Left renal cortex interstitium (tissue), 4 donors: ENCODE measurements at places on chromosomes 6 and 20.

- no peak for DNase-seq
Measured at GRCh38 chr6:140644017-140644416, 1269.6 kb upstream of the CITED2 start.

DNA sequence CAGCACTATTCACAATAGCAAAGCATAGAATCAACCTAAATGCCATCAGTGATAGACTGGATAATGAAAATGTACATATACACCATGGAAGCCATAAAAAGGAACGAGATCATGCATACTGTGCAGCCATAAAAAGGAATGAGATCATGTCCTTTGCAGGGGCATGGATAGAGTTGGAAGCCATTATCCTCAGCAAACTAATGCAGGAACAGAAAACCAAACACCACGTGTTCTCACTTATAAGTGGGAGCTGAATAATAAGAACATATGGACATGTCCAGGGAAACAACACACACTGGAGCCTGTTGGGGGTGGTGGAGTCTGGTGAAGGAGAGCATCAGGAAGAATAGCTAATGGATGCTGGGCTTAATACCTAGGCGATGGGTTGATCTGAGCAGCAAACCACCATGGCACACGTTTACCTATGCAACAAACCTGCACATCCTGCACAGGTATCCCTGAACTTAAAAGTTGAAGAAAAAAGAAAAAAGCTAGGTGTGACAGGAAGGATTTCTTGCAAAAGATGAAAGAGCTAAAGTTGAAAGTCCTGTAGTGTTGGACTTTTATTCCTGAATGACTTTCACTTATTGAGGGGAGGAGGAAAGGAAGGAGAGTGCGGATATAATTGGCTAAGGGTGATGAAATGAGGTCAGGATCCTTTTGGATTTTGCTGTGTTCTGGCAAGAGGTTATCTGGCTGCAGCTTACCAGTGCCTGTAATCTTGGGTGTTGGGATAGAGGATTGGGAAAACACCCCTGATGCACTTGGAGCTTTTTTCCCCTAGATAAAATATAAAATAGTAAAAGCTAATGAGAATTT is 8.5 kb downstream of the TRMT11 start:
- DNase-seq, result no peak

DNA sequence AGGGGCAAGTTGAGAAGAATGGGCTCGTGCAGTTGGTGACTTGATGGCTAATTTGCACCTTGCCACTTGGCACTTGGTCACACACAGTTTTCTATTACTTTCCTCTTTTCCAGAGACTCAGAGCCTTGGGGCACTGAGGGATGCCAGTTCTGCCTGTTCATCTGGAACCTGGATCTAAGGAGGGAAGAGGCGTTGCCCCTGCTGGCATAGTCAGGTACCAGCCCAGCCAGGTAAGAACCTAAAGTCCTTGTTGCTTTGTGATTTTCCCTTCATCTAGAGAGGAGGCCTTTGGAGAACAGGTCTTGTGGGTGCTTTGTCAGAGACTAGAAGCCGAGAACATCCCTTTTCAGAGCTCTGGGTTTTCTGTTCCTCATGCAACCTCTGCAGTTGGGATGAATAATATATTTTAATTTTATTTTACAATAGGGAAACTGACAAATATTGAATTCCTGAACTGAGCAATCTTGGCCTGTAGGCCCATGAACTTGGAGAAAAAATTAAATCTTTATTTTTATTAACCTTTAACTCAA is 11.4 kb downstream of the SYTL3 start:
- DNase-seq, result no peak

- DNase-seq, result no peak
Measured at GRCh38 chr6:31531162-31531561, 2.4 kb downstream of the MCCD1 start.

GRCh38 chr6:125906158-125906998 is 50.2 kb upstream of the HINT3 start:
- DNase-seq, result no peak

GRCh38 chr6:164396071-164397047 is 913.0 kb downstream of the C6orf118 start:
- no peak for DNase-seq

DNA sequence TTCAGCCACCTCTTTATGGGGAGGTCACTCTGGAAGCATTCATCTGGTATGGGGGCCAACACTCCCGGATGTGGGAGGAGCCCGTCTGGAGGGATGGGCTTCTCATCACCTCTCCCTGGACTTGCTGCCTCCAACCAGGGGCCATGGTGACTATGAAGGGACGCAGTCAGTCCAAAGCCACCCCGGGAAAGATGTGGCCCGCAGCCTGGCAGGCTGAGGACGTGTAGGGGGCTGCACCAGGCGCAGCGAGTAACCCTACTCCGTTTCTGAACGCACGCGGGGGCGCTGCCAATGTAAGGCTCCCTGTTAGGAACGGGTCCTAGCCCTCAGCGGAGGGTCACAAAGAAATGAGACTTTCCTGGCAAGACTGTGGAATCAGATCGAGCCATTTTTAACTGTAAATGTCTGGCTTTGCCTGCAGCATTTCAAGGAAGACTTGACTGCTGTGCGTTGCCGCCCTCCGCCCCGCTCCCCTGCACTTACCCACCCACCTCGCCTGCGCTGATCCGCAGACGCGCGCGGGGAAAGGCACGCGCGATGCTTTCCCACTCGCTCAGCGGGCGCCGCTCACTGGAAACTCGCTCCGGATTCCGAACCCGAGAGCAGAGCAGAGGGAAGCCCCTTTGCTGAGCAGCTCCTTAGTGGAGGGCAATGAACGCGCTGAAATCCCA is 55.1 kb downstream of the IL20RA start:
- DNase-seq, result no peak

- DNase-seq, result no peak
Measured at GRCh38 chr20:2281563-2281962, 14.2 kb upstream of the TGM3 start.

- DNase-seq, result no peak
Measured at GRCh38 chr20:47243532-47244305, 112.8 kb downstream of the ZMYND8 start.

GRCh38 chr20:18662279-18663040 is 74.6 kb downstream of the DTD1 start:
- DNase-seq, result no peak

DNA sequence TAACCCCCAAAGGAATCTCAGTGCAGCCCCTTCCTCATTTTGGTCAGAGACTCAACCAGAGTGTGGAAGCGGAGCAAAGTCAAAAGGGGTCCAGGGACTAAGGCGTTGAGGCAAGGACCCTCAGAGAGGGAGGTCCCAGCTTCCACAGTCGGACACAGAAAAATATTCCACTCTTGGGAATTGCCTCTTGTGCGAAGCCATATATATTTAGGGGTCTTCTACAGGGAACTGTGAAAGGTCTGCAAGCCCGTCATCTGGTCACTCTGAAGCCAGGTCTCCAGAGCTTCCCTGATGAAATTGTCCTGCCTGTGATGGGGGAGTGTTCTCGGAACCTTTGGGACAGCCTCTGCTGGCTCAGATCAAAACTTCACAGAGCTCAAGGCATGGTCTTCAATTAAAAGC is 160.8 kb downstream of the TBXT start:
- no peak for DNase-seq

DNA sequence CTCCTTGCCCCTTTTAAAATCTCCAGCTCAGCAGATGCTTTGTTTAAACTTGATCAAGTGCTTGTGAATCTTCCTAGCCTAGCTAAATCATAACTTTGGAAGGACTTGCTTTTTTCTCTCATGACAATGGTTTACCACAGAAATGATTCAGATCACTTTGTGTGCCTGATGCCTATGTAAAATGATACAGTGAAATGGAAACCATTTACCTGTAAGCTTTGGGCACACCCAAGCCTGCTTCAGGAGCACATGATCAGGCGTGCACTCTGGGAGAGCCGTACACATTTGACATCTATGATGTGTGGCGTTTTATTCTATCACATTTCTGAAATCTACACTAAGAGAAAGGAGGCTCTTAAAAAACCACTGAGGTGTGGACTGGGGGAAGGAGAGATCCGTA is 41.1 kb downstream of the PTPN1 start:
- DNase-seq, result no peak

DNA sequence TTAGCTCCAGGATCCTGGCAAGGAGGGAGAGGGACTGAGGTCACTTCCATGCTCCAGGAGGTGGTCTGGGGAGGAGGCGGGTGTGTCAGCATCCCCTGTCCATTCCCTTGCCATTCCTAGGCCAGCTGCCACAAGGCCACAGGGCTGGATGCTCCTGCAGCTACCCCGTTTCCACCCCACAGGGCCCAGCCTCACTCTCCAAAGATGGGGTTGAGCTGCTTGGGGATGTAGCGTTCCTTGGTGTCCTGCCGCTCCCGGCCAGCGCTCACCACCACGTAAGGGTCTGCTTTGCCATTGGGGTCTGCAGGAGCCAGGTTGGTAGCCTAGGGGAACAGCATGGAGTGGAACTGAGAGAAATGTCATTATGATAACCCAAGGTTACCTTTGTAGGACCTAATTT is 23.0 kb downstream of the ERGIC3 start:
- no peak for DNase-seq

DNA sequence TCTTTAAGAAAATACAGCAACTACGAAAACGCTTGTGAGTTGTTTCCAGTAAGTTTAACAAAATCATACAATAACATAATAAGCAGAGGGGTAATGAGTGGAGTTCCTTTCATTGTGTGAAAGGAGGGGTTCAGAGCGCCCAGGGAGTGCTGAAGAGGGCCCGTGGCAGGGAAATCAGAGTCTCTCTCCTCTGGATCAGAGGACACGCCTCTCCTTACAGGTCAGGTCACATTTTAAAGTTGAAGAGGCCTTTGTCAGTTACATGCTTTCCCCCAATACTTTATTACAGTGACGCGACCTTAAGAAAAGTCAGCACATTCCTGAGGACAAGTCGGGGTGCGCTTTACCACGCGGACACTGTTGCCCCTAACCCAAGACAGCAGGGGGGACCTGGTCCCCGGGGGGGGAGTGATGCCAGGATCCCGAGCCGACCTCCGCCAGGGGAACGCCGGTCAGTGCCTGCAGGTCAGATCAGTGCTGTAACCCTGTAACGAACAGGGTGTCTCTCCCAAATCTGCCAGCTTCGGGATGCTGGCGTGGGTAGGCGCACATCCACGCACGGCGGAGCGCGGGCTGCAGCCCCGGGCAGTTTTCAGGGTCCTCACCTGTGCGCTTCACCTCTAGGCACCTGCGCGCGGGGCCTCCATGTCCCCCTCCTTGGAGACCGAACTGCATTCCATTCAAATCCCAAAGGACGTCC is 848 bp downstream of the DACT2 start:
- DNase-seq, result no peak

GRCh38 chr6:20789162-20789561 is 254.9 kb downstream of the CDKAL1 start:
- DNase-seq, result no peak

- DNase-seq, result no peak
Measured at GRCh38 chr6:39294133-39294532, 20.1 kb downstream of the KCNK17 start.

- DNase-seq, result no peak
Measured at GRCh38 chr6:125781314-125781868, 9.4 kb upstream of the NCOA7 start.

DNA sequence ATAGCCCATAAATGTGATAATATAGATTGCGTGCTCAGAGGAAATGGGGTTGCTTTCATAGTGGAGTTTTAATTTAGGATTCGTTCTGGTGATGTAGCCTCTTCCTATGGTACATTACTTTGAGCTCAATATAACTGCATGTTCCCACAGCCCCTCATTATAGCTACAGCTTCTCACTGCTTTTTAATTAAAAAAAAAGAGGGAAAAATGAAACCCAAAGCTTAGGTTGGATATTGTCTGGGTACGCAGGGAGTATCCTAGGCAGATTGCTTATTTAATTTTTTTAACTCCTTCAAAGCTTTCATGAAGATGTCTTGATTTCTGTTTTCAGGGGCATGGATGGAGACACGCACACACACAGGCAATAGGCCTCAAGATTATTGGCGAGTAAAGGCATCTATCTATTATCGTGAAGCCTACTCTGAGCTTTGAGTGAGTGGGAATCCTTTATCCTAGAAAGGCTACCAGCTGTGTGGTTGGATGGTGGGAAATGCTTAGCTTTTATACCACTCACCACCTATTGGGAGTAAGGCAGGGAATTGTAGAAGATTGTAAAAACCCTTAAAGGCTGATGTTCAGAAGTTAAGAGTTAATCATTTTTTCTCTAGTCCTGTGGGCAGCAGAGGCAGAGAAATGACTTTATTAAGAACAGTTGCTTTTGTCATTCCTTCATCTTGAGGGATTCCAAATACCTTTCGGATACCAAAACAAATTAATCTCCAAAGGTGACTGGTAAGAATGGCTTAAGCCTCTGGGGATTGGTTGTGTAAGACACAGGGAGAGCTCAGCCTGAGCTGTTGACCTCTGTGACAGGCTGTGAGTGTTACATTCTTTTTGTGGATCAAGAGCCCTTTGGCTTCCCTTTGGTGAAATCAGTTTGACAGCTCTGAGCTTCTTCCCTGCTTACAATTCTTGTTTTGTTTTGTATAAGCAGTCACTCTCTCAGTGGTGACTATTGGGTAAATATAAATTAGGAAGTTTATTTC is 33.4 kb downstream of the CTNNBL1 start:
- no peak for DNase-seq

- DNase-seq, result no peak
Measured at GRCh38 chr6:120899932-120900331, 434.3 kb downstream of the TBC1D32 start.

- no peak for DNase-seq
Measured at GRCh38 chr6:107495971-107496370, 6.1 kb downstream of the SOBP start.

DNA sequence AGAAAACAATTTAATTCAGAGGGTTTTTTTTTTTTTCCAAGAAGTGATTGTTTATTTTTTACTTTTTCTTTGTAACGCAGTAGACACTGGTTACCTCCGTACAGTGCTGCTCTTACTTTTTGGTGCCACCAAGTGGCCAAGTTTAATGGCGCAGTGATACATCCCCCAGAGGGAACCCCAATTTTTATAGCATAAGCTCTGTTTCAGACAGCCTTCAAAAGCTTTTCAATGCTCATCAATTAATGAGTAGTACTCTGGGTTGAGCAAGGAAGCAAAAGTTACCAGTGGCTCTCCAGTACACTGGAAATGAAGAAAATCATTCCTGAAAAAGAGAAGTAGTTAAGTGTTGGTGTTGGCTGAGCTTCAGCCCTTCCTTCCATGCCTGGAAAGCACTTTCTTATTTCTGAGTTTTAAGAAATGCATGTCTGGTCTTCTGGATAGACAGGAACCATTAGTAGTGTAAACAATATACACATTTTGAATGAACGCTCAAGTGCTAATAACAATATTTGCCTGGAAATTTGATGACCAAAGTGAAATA is 129.1 kb upstream of the SMLR1 start:
- no peak for DNase-seq

- no peak for DNase-seq
Measured at GRCh38 chr20:22248051-22248667, 336.2 kb downstream of the FOXA2 start.
